Sciatic nerve (tissue), 2 donors: ENCODE measurements at places on chromosomes 7 and 10. TPM values are rescaled to one million over a fixed set of nuclear protein-coding genes. Genes with fewer than 3 reads are reported as not detected.

The RELN gene
- total RNA-seq, result 168 TPM

The CPVL gene
- 21.5 TPM for total RNA-seq

DNA sequence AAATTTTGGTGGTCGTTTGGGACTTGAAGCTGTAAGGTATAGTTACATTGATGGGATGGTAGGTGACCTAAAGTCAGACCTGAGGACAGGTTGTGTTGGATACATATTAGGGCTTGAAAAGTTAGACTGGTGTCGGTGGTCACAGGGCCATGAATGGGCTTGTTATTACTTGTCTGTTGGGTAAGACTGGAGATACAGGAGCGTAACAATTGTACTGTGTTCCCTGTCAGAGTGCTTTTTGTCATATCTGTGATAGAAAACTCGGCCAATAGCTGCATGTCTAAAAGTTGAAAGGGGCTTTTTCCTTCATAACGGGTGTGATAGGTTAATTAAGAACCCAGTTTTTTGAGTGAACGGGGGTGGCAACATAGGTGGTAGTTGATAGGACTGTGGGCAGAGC lies 13.5 kb upstream of the CHST3 start:
- DNase-seq, result no peak

- DNase-seq, result no peak
Measured at GRCh38 chr7:150738092-150738491, 874 bp downstream of the GIMAP5 start.

- DNase-seq, result no peak
Measured at GRCh38 chr10:71334221-71334791, 15.2 kb downstream of the SLC29A3 start.

- no peak for DNase-seq
Measured at GRCh38 chr10:112250555-112250954, 32.6 kb upstream of the TECTB start.
